ENCODE measurements at places on chromosomes 16 and 17.

- DNase-seq, result no peak
Measured at GRCh38 chr16:13919330-13919682, 648 bp upstream of the ERCC4 start.

DNA sequence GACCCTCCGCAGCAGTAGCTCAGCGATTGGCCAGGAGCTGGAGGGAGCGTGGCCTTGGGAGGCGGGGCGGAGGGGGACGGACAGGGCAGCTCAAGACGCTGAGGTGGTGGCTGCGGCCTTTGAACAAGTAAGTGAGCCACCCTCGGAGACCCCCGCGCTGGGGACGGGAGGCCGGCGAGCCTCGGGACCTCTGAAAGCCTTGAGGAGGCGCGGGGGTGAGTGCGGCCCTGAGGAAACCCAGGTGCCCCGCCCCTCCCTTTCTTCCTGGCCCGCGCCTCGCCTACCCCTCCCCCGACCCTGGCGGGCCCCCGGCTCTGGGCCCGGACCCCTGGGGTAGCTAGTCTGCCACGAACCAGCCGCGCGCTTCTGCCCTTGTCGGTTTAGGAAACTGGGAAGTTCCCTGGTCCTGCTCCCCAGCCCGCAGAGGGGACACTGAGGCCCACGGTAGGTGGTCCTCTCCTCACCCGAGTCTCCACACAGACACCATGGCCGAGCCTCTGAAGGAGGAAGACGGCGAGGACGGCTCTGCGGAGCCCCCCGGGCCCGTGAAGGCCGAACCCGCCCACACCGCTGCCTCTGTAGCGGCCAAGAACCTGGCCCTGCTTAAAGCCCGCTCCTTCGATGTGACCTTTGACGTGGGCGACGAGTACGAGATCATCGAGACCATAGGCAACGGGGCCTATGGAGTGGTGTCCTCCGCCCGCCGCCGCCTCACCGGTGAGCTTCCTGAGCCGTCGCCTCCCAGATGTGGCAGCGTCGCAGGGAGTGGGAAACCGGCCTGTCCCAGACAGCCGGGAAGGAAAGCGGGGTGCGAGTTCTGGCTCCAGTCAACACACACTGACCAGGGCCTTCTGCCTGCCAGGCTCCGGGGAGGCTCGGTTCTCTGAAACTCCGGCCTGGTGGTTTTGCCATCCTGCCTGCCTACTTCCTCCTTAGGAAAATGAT is at the start of gene MAPK7:
Gene MAPK7, plus strand, starts transcription at position 83 of the 945 bp plus-strand sequence. Its CDS starts 403 bp downstream, at position 486.
- DNase-seq, result no peak

DNA sequence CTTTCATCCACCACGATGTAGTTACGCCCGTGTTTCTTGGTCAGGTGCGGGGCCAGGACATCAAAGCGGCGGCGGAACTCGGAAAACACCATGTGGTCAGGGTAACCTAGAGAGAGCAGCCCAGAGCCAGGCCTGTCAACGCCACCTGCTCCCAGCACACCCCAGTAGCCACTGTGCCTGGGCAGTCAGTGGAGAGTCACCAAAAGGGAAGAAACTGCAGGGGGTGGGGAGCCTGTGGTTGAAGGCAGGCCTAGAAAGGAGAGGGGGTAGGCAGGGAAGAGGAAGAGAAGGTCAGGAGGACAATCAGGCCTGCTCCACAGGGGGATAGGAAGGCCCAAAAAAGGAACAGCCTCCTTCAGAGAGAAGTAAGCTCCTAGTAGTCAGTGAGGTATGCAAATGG is 64.1 kb downstream of the PIPOX start:
- DNase-seq, result no peak

- no peak for DNase-seq
Measured at GRCh38 chr16:13863075-13863765, 56.7 kb upstream of the ERCC4 start.

DNA sequence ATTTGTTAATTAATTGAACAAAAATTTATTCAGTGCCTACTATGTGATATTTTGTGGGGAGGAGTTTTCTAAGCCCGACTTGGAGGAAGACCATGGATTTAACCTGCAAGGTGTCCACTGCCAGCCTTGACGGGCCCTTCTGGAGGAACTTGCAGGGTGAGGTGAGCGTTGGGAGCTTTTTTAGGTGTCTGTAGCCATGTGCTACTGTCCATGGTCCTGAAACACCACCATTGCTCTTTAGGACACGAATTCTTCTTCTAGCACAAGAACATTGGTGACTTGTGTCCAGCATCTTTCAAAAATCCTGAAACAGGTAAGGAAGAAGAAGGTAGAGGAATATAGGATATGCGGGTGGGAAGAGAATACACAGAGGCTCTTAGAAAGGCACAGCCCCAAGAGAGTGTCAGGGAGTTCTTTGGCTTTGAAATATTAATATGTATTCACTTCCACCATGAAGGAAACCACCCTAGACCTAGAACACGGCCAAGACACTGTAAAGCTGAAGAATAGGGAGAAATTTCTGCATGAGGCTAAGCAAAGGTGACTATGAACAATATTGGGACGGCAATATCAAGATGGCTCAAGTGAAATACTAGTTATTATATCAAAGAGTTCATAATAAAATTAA is 27.9 kb upstream of the OR4D1 start:
- no peak for DNase-seq

GRCh38 chr16:53892155-53892554 is 188.2 kb downstream of the FTO start:
- DNase-seq, result no peak

DNA sequence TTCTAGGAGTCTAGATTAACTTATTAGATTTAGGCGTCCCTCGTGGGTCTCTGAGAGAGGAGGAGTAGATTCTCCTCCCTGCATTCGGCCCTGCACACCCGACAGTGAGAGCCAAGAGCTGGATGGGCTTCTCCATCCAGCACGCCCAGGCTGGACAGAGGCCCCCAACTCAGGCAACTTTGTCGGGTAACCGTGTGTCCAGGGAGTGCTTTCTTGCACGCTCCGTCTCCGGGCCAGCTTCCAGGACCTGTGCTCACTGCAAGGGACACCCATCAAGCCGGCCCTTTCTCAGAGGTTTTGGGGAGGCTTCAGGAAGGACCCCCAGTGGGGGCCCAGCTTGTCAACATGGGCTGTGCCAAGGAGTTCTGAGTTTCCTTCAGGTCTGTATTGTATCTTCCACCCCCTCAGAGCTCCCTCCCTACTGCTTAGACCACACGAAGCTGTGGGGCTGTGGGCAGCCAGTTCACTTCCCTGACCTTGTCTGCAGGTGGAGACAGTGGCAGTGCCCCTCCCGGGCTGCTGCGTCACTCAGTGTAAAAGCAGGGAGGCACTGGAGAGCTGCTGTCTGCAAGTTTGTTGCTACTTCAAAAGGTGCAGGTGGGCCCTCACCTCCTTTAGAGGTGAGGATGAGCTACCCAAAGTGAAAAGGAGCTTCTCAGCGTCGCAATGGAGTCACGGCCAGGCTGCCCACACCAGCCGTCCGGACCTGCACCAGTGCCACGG is 24.0 kb upstream of the C16orf78 start:
- DNase-seq, result no peak

- no peak for DNase-seq
Measured at GRCh38 chr16:75294773-75295459, 43.5 kb upstream of the BCAR1 start.

DNA sequence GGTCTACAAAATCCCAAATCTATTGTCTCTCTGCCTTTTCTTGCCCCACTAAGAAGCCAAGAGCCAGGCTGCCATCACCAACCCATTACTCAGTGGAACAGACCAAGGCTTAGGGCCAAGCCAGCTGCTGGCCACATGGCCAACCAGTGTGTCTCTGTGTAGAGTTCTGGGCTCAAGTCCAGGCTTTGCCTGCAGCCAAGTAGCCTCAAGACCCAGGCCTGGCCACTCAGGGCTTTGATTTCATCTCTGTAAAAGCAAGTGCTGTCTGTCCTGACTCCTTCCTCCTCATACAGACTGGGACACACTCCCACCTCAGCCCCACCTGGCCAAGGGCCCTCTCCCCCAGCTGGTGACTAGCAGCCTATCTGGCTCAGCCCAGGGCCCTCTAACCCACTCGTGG is 14.6 kb downstream of the SREBF1 start:
- DNase-seq, result no peak

- DNase-seq, result no peak
Measured at GRCh38 chr16:11582157-11582814, 4.4 kb downstream of the LITAF start.

- no peak for DNase-seq
Measured at GRCh38 chr17:44043272-44043696, 23.2 kb downstream of the LSM12 start.

- no peak for DNase-seq
Measured at GRCh38 chr16:152141-153128, at the start of gene HBZ. TSS of gene HBZ (plus strand) at chr16:152644. CDS start at chr16:152910, 266 bp downstream.

GRCh38 chr16:89613231-89613953 is at the start of gene DPEP1:
TSS of gene DPEP1 (plus strand) at chr16:89613642. CDS start at chr16:89630411, 16,769 bp downstream.
- no peak for DNase-seq

DNA sequence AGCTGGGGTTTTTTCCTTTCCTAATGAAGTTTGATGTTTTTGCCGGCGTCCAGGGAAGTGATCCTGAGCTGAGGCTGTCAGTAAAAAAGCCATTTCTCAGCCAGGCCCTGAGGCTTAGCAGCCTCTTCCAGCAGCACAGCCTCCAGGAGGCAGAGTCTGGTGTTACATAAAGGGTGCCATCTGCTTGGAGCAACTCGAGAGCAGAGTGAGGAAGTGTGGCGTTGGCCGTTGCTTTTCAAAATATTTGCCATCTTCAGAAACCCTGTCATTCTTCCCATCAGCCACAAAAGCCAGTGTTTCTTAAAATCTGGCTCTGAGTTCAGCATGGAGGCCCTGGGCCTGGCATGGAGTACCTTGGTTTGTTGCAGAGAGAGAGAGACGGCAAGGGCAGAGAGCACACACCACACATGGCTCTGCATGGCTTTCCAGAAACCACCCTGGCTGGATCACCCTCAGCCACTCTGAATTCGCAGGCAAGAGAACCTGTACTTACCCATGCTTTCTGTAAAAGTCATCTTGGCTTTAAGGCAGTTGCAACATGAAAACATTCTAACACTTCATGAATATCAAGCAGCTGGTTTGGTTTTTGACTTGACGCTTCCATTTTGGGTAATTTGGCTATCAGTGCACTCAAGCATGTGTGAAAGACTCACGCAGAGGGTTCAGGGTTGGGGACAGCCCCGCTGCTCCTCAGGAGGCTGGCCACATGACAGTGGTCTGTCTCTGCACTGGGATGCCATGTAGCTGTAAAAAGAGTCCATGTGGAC is 21.0 kb downstream of the PMM2 start:
- no peak for DNase-seq

GRCh38 chr16:8600144-8600775 is 9.9 kb upstream of the TMEM114 start:
- DNase-seq, result no peak

- DNase-seq, result no peak
Measured at GRCh38 chr17:67211742-67212141, 33.3 kb downstream of the HELZ start.

GRCh38 chr16:48008011-48008525 is 147.7 kb downstream of the ABCC12 start:
- DNase-seq, result no peak

- no peak for DNase-seq
Measured at GRCh38 chr16:10405386-10405939, 19.6 kb downstream of the ATF7IP2 start.

- DNase-seq, result no peak
Measured at GRCh38 chr16:30416624-30417528, 9.5 kb downstream of the ZNF771 start.

DNA sequence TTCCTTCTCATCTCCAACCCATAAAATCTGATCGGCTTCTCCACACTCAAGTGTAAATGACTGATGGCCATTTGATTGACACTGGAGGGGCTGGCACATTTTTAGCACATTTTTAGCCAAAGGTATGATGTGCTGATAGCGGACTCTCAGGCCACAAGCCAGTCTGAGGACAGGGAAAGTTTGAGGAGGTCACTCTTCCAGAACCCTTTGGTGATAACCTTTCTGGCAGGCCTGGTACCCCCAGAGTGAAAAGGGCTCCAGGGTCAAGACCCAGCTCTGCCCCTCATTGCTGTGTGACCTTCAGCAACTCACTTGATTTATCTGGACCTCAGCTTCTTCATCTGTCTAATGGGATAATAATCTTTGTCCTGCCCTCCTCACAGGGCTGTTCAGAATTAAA is 1.7 kb upstream of the NLRC5 start:
- no peak for DNase-seq

DNA sequence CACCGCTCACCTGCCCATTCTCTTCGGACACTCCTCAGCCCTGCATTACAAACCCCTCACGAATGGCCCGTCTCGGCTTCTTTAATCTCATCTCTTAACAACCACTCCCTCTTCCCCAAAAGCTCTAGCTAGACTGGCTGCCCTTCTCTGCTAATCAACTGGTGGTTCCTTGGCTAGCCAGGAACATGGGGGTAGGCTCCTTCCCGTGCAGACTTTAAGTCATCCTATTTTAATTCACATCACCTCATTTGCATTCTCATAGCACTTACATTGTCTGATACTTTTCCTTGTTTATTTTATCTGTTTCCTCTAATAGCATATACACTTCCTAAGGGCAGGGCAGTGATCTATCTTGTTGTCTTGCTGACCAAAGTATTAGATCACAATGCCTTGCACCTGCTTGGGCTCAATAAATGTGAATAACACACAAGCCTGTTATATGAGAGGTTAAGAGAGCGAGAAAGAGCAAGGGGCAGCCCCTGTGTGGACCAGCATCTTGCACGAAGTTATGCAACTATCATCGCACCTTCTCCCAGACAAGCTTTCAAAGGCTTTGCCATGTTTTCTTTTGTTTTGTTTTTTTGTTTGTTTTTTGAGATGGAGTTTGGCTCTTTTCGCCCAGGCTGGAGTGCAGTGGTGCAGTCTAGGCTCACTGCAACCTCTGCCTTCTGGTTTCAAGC is 9.8 kb downstream of the TP53 start:
- no peak for DNase-seq

DNA sequence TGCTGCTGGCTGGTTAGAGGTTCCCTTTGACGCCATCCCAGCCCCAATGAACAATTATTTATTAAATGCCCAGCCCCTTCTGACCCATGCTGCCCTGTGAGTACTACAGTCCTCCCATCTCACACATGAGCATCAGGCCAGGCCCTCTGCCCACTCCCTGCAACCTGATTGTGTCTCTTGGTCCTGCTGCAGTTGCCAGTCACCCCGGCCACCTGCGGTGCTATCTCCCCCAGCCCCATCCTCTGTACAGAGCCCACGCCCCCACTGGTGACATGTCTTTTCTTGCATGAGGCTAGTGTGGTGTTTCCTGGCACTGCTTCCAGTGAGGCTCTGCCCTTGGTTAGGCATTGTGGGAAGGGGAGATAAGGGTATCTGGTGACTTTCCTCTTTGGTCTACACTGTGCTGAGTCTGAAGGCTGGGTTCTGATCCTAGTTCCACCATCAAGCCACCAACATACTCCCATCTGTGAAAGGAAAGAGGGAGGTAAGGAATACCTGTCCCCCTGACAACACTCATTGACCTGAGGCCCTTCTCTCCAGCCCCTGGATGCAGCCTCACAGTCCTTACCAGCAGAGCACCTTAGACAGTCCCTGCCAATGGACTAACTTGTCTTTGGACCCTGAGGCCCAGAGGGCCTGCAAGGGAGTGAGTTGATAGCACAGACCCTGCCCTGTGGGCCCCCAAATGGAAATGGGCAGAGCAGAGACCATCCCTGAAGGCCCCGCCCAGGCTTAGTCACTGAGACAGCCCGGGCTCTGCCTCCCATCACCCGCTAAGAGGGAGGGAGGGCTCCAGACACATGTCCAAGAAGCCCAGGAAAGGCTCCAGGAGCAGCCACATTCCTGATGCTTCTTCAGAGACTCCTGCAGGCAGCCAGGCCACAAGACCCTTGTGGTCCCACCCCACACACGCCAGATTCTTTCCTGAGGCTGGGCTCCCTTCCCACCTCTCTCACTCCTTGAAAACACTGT is 11.3 kb downstream of the CX3CL1 start:
- DNase-seq, result no peak

GRCh38 chr16:28998837-28999236 is 14.0 kb downstream of the LAT start:
- DNase-seq, result no peak
